ENCODE measurements at places on chromosomes 11 and 22. TPM values are rescaled to one million over a fixed set of nuclear protein-coding genes. Genes with fewer than 3 reads are reported as not detected.

GRCh38 chr11:68506908-68507307, 46.4 kb downstream of the PPP6R3 start:
- no peak overlapping the region for H3K27ac ChIP-seq
- H3K36me3 ChIP-seq: no peaks in the 10 kb centered on the region
- no peak for DNase-seq
- H3K27me3 ChIP-seq: no peaks in the 10 kb centered on the region
- H3K4me1 ChIP-seq: no peaks in the 10 kb centered on the region

SYT8 gene
- total RNA-seq: not detected

DNA sequence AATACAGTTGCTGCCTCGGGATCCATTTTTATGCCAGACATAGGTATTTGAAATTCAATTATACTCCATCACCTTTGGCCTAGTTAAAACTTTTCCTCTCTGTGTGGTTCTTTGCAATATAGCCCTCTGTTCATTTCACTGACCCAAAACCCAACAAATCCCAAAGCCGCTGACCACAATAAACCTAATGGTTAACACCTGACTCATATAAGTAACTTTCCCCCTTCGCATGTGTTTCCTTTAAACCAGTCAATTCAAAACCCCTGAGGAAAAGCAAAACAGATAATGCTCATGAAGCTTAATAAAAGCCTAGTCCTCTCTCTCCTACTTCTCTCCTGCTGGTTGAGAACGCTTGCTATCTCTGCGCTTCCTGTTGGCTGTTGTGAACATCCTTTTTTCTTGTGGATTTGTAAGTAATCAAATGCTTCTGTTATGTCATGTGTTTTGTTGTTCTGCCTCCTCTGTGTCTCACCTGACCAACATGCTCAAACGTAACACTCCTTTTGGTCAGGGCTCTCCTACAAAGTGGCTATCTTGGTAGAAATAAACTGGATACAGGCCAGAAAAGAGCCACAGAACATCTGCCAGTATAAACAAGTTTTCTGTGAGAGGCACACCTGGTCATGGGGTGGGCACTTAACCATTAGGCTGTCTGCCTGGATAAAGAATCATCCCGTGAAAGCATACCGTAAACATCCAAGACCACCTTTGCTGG, 652.6 kb downstream of the METTL15 start:
- no peak overlapping the region for H3K4me3 ChIP-seq
- H3K27me3 ChIP-seq: no peaks in the 10 kb centered on the region

DNA sequence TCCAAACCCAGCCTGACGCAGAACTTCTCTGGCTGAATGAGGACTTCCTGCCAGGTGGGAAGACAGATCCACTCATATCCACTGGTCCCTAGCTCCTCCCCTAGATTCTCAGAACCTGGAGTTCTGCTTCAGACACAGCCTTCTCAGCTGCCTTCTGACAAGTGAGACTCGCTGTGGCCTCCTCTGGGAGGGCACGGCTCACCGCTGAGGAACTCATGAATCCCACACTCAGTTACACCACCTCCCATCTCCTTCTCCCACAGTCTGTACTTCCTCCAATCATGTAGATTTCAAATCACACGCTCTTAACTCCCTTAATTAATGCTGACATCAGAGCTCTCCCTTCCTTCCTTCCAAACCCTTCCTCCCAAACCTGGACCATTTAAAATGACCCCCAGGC, 86.4 kb upstream of the TMEM45B start:
- no peak overlapping the region for H3K4me3 ChIP-seq
- DNase-seq: no peak
- no peak overlapping the region for H3K27ac ChIP-seq
- no peaks in the 10 kb centered on the region for H3K36me3 ChIP-seq

GRCh38 chr22:36067235-36067558, 38.6 kb upstream of the RBFOX2 start:
- no peaks in the 10 kb centered on the region for H3K27me3 ChIP-seq
- H3K4me3 ChIP-seq: no peak overlapping the region
- DNase-seq: no peak
- H3K4me1 ChIP-seq: peaks cover 11% of the 10 kb centered on the region

DNA sequence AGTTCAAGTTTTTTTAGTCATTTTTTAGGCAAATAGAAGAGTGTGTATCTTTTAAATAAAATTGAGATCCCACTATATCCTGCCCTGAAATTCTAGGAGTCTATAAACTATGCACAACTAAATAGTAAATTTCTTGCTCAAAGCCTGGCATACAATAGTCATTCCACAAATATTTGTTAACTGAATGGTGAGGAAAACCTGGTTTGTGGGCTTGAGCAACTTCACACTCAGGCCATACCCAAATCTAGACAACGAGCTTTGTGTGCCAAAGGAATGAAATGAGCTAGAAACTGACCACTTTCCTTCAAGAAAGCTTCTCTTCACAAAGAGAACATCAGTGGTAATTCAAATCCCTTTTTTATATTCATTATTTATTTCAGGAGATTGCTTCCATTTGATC, 39.6 kb upstream of the AMOTL1 start:
- no peaks in the 10 kb centered on the region for H3K36me3 ChIP-seq
- no peaks in the 10 kb centered on the region for H3K27me3 ChIP-seq
- no peak overlapping the region for H3K27ac ChIP-seq

All from neural progenitor cell (in vitro differentiated cells).